Mammary epithelial cell (primary cell): ENCODE measurements at places on chromosomes 3 and 15. TPM values are rescaled to one million over a fixed set of nuclear protein-coding genes. Genes with fewer than 3 reads are reported as not detected.

The XCR1 gene
- not detected in 2 replicates for total RNA-seq

The WDR49 gene
- total RNA-seq, result 0.67 TPM

The SLC2A2 gene
- total RNA-seq, result not detected in 2 replicates

The ZKSCAN7 gene
- 8.3 TPM for total RNA-seq

The ZMAT3 gene
- 56.2 TPM for total RNA-seq

The VILL gene
- total RNA-seq, result 1.8 TPM

The TRIM42 gene
- total RNA-seq, result not detected in 2 replicates
